ENCODE measurements at places on chromosomes 16 and 17.

- no peak for DNase-seq
Observed at GRCh38 chr17:83041305-83041704, 38.1 kb upstream of the METRNL start.

- DNase-seq = no peak
Observed at GRCh38 chr16:28290859-28291254, 1.5 kb upstream of the SBK1 start.

DNA sequence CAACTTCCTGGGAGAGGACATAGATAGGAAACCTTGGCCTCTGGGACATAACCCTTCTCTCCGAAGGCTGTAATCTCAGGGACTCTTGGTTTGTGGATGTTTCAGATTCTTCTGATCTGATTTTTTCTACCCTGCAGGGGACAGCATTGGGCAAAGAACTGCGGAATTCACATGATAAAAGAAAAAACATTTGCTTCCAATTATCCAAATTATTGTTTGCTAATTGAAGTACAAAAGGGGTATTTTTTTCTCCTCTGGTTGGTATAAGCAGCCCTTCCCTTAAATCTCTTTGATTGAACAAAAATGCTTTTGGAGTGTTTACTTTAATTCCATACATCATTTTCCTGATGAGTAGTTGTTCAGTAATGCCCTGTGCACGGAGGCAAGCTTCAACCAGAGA lies 251.7 kb upstream of the IRX3 start:
- DNase-seq = no peak

- DNase-seq = no peak
Observed at GRCh38 chr17:68514831-68515635, 2.8 kb downstream of the PRKAR1A start.

DNA sequence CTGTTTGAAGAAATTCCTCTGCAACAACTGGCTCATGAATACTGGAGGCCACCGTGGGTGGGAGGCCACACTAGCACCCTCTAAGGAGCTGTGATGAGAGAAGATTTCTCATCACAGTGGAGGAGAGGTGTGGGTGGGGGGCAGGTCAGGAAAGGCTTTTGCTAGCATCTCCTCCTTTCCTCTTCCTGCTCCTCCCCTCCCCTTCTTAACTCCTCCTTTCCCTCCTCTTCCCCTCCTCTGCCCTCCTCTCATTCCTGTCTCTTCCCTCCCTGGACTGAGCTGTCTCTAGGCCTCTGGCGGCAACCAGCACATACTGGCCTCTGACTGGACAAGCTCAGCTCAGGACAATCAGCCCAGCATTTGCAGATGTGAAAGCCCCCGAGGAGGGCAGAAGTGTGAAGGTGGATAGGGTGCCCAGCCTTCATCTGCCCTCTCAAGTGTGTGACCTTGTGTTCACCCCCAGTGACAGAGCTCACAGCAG lies 19.0 kb upstream of the LHX1 start:
- DNase-seq = peak; percentile 3

DNA sequence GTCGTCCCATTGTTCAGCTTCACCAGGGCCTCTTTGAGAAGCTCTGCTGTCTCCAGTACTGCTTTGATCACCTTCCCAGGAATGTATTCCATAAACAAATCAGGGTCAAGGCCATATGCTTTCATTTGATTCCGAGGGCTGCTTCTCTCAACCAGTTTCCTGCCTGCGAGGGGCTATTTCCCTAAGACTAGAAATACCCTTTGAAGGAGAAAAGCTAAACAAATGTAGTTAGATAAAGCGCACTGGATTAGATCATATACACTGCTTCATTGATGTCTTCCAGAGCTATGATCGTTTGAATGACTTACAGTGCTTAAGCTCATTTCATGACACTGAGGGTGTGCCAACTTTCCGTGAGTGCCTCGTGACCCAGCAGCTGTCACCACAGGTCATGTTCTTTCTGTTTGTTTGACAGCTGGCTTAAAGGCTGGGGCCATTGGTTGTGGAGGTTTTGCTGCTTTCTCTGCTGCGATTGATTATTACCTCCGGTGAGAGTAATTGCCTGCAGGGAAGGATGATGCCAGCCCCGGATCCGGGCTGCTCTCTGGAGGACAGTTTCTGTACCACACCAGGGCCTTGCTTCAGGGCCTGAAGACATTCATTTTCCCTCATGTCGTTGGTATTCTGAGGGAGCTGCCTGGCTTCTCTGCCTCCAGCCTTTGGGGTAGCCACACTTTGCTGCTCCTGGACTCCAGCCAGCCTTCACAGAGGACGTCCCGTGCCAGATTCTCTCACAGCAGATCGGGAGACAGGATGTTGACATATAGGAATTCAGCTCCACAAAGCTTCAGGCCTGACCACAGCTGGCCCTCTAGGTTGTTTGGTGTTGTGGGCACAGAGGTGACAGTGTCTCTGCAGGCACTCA lies 3.9 kb downstream of the TIMM22 start:
- DNase-seq = no peak

DNA sequence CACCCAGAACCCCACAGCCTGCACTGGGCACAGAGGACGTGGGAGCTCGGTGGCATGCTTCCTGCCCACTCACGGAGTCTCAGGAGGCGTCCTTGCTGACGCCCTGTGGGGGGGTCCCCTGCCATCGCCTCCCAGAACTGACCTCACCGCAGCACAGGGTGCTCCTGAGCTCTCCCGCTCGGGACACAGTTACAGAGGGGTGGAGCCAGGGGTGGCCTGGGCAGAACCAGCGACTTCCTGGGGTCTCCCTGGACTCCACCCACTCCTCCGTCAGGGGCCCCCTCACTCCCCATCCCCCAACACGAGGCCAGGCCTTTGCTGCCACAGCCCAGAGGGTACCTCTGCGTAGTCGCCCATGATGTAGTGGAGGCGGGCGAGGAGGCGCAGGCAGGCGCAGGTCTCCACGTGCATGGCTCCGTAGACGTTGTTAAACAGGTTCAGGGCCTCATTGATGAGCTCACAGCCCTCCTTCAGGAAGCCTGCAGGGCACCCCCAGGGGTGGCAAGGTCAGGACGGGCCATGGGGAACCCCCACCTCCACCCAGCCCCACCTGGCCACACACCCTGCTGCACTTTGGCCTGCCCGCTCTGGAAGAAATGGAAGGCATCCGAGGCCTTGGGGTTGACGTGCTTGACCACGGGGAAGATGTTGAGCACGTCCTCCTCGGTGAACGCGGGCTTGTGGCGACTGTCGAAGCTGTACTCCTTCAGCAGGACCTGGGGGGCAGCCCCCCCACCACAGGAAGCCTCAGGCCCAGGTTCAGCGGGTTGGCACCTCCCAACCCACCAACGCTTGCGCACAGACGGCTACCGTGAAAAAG lies 17.8 kb downstream of the CLUH start:
- DNase-seq = no peak

DNA sequence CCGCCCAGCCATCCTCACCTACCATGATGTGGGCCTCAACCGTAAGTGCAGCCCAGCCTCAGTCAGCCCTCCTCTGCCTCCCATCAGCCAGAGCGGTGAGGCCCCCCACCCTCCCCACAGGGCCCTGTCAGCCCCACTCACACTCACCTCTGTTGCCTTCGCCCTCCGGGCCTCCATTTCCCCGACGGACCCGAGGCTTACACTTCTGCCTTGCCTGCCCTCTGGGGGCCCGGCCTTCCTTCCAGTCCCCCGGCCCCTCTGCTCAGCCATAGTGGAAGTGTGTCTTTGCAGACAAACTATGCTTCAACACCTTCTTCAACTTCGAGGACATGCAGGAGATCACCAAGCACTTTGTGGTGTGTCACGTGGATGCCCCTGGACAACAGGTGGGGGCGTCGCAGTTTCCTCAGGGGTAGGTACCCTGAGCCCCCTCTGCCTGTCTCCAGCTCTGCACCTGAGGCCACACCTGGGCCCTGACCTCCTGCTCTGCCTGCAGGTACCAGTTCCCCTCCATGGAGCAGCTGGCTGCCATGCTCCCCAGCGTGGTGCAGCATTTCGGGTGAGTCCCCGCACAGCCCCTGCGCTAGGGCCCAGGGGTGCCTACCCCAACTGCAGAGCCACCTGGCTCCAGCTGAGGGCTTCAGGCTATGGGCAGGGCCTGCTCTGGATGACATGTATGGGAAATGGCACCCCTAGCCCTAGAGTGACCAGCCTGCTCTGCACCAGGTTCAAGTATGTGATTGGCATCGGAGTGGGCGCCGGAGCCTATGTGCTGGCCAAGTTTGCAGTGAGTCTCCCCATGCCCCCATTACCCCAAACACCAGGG lies 4.1 kb downstream of the NDRG4 start:
- no peak for DNase-seq

- DNase-seq = no peak
Observed at GRCh38 chr16:12627394-12627793, 176.3 kb downstream of the CPPED1 start.

- no peak for DNase-seq
Observed at GRCh38 chr17:10031606-10032005, 126.5 kb upstream of the RCVRN start.

DNA sequence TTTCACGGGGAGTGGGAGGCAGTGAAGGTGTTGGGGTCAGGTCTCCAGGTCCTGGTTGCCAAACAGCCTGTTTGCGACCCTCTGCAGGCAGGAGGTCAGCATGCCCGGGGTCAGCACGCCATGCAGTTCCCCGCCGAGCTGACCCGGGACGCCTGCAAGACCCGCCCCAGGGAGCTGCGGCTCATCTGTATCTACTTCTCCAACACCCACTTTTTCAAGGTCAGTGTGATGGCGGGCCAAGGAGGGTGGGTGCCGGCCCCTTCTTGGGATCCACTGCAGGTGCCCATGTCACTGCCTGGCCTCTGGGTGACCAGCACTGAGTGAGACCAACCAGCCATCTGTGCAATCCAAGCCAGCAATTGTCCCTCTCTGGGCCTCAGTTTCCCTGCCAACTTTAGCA lies 21.3 kb downstream of the ADGRG5 start:
- no peak for DNase-seq

- peak; percentile 17 for DNase-seq
Observed at GRCh38 chr17:27569257-27569722, 61.7 kb upstream of the LGALS9 start.

- DNase-seq = no peak
Observed at GRCh38 chr17:69450131-69450530, 35.6 kb downstream of the MAP2K6 start.

- no peak for DNase-seq
Observed at GRCh38 chr17:1009229-1010085, 12.5 kb downstream of the TIMM22 start.

DNA sequence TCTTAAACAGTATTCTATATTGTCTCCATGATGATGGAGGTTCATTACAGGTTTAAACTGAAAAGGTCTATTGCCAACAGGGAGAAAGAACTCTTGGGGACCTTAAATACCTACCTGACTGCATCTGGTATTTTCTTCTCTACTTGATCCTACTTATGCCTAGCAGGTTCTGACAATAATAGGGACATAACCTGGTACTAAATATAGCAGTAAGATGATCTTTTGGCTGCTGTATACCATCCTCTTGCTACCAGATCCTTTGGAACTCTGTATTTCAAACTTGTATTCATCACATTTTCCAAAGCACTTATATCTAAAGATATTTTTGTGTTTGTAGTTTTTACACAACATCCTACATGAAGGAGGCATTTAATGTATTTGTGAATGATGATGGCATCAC lies 146.5 kb upstream of the CORO6 start:
- DNase-seq = no peak

GRCh38 chr17:42422412-42422957 lies 571 bp downstream of the CAVIN1 start:
- peak; percentile 23 for DNase-seq

- DNase-seq = no peak
Observed at GRCh38 chr17:12634789-12635414, 30.8 kb upstream of the MYOCD start.

- DNase-seq = no peak
Observed at GRCh38 chr16:84633622-84634021, 14.7 kb upstream of the KLHL36 start.
